ENCODE measurements at places on chromosomes 5 and 9.

- no peak for DNase-seq
Observed at GRCh38 chr5:55575815-55576583, 41.2 kb upstream of the PLPP1 start.

DNA sequence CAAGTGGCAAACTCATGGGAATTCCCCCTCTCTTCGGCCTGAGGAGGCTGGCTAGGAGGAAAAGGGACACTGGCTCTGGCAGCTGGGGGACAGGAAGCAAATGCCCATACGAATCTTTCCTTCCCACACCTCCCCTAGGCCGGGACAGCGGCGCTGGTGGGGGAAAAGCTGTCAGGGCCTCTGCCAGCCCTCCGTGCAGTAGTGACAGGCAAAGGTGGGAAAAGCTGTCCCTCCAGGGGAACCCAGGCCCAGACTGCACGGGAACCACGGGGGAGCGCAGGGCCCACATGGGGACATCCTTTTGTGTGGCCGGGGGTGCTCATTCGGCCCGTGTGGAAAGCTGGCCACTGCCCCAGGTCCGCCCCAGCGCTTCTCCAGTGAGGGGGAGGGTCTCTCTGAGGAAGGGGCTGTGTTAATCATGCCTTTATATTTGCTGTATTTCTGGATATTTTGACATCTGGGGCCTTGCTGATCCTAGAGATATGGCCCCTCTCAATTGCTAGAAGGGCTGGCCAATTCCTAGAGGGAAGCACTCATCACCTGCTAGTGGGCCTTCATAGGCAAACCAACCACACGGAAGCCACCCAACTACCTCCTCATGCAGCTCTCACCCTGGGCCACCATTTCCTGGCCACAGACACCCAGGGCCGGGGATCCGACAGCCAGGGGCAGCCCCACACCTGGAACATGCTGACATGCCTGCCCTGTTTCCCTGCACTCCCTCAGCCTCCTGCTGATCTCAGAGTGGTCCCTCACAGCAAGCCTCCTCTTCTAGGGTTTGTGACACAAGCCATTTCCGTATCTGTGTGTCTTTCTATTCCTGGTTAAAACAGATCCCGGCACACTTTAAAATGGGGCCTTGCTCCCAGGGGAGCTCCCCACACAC, 138.8 kb downstream of the ROR2 start:
- DNase-seq: no peak

DNA sequence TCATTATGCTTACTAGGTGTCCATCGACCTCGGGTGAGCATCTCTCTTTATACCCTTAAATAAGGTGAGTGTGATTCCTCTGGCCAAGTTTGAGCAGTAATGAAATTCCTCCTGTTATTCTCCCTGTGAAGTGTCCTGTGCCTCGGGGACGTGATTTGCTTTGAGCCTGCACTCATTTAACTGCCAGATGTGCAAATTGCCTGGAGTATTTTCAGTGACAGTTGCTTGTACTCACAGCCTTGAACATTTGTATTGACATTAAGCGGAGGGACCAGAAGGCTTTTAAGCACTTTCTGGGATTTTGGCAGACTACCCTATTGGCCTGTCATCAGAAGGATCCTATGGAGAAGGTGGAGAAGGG, 126.9 kb downstream of the DOCK2 start:
- DNase-seq: no peak

GRCh38 chr5:78610163-78610583, 38.4 kb downstream of the LHFPL2 start:
- DNase-seq: no peak

DNA sequence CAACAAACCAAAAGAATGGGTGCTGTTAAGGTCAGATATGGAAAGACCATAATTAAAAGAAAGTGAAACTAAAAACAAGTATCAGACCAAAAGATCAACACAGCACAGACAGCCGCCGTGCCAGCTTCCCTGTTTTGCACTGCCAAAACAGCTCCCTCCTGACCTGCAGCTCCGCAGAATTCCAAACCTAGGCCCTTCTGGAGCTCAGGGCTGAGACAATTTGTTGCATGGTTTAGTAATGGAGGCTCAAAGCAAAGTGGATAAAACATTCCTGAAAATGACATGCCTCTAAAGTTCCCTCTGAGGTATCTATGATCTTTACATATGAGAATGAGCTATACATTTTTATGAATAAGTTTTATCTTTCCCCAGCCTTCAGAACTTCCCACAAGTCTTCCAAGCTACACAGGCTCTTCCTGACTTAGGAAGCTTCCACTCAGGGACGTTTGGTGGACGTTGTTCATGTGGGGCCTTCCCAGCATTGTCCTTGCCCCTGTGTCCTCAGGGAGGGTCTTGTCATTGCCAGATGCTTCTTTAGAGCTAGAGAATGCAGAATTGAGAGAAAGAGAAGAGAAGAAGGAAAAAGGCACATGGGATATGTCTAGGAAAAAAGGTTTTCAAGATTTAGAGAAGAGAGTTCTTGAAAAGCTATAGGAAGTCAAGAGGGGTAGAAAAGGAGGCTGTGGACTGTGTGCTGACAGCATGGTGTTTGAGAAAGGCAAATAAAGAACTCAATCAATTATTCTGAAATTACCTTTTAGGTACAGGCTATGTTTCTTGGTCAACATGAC, 28.4 kb upstream of the SSBP2 start:
- DNase-seq: no peak

DNA sequence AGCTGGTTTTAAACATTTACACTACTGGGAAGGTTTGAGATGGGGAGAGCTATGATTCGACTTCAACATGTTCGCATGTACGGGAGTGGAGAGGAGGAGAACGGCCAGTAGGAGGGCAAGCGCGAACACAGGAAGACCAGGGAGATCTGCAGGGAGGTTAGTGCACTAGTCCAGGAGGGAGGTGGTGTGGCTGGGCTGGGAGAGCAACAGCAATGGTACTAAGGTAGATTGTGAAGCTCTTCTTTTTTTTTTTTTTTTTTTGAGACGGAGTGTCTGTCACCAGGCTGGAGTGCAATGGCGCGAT, 16.6 kb downstream of the IER5L start:
- DNase-seq: no peak

DNA sequence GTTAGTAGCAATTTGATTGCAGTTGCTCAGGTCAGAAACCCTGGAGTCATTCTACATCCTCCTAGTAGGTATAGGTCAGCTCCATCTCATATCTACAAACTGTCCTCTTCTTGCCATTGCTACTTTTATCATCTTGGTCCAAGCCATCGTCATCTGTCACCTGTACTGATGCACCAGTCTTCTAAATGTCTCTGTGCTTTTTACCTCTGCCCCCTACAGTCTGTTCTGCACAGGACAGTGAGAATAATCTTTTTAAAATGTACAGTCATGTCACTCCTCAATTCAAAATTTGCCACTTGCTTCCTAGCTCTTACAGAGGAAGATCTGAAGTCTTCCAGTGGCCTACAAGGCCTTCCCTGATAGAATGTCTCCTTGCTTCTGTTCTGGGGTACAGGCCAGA, 6.8 kb downstream of the NNT start:
- no peak for DNase-seq

- no peak for DNase-seq
Observed at GRCh38 chr9:137307255-137308056, 5.4 kb upstream of the NRARP start.

DNA sequence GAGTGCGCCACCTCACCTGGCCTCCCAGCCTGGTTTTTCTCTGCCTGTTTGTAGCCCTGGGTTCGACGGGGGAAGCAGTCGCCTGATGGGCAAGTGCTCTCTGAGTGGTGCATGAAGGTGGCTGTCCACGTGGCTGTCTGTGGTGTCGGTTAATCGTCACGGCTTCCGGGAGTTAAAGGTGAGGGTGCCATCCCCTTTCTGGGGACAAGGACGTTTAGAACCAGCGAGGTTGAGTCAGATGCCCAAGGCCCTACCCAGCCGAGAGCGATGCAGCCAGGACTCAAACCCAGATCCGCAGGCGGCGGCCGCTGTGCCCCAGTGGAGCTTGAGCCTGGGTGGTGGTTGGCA, 47.7 kb downstream of the RXRA start:
- DNase-seq: no peak

- no peak for DNase-seq
Observed at GRCh38 chr5:126416266-126416925, 6.8 kb upstream of the GRAMD2B start.

DNA sequence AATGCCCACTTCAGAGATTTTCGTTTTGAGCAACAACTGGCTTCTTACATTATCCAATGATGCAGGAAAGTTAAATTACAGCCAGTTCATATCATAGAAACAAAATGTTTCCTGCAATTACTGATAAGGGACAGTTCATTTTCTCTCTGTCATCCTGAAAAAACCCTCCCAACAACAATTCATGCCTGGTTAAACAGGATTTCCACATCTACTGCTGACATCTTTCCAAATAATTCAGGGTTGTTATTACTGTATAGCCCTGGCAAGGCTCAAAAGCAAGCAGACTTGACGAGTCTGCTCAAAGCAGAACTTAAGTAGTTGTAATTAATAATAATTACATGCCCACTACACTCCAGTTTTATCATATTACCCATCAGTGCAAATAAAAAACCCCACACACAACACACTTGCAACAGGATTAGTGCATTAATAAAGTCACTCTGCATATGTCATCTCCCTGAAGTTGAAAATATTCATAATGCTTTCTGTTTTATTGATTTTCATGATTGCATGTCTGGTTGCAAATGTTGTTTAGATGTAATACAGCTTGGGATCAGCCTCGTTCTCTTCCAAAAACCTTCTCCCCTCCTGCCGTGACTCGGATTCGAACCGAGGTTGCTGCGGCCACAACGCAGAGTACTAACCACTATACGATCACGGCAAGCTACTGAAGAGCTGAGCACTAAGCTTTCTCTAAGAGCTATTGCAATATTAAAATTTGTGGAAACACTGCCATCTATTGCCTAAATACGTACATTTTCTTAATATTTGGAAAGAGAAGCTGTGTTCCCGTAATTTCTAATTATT, 119.6 kb upstream of the NFIB start:
- DNase-seq: no peak

GRCh38 chr5:124859556-124860290, 113.3 kb upstream of the ZNF608 start:
- DNase-seq: no peak

- no peak for DNase-seq
Observed at GRCh38 chr9:82036086-82036485, 47.5 kb downstream of the SPATA31D1 start.

DNA sequence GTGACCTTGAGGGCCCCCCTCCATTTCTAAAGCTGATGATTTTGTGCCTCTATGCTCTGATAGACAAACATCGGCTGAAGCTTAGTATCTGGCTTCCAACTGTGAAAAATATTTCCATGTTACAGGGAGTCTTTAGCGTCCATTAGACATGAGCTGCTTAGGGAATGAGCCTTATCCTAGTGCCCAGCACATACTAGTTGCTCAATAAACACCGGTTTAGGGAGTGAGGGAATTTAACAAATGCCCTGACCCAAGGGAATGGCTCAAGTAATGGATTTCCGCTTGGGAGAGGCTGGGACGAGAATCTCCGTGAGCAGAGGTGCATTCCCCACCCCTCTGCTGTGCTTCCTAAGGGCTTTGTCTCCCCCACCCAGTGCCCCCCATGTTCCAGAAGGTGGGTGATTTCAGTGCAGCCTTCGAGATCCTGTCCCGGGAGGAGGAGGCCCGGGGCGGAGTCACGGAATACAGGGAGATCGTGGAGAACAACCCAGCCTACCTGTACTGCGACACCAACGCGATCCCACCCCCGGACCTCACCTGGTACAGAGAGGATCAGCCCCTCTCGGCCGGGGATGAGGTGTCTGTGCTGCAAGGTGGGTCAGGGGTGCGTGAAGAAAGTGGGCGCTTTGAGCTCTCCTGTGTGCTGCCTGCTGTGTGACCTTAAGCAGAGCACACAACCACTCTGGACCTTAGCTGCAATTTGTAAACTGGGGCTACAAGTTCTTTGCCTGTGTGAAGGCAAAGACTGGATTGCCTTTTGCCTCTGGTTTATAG, 65.7 kb upstream of the ASS1 start:
- no peak for DNase-seq

DNA sequence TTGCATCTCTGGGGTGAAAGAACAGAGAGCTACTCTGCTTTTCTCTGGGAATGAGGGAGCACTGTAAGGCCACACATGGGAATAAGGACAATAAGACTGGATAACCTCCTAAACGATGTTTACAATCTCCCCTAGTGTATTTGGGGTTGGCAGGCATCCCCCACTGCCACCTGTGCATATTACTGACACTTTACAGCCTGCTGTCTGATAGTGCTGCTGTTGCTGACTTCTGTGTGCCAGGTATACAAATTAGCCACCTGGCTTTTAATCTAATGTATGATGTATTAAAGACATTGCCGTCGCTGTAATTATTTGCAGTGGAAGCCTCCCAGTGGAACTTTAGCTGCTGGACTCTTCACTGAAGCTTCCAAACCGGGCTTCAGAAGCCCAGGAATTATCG, 4.4 kb upstream of the SHISAL2B start:
- DNase-seq: no peak

- DNase-seq: no peak
Observed at GRCh38 chr9:84481231-84481630, 140.7 kb upstream of the SLC28A3 start.

- no peak for DNase-seq
Observed at GRCh38 chr5:7762267-7762666, 88.7 kb downstream of the CFAP90 start.

- DNase-seq: no peak
Observed at GRCh38 chr5:44233691-44234090, 155.5 kb downstream of the FGF10 start.

- no peak for DNase-seq
Observed at GRCh38 chr9:115374724-115375268, 256.8 kb upstream of the TNC start.

DNA sequence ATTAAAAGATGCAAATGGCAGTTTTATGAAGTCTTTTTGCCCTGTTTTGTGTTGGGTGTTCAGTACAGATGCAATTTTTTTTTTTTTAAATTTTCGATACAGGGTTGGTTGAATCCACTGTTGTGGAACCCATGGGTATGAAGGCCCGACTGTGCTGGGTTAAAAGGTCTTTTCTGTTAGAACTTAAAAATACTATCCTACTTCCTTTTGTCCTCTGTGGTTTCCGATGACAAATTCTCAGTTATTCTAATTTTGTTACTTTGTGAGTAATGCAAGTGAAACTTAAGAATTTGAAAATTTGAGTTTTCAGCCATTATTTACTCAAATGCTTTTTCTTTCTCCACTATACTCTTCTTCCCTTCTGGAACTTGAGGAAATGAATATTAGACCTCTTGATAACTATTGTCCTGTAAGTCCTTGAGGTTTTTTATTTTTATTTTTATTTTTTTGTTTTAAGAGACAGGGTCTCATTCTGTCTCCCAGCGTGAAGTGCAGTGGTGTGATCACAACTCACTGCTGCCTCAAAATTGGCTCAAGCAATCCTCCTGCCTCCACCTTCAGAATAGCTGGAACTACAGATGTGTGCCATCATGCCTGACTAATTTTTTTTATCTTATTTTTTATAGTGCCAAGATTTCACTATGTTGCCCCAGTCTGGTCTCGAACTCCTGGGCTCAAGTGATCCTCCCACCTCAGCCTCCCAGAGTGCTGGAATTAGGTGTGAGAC, 67.5 kb downstream of the ZCCHC7 start:
- DNase-seq: no peak
